ENCODE measurements at places on chromosomes 16 and 17. TPM values are rescaled to one million over a fixed set of nuclear protein-coding genes. Genes with fewer than 3 reads are reported as not detected.
A peak's percentile ranks its signal among the peaks of the same experiment; 100 is the strongest.

GRCh38 chr17:50027881-50028735, 27.8 kb upstream of the ITGA3 start:
- DNase-seq, result peak; percentile 30

DNA sequence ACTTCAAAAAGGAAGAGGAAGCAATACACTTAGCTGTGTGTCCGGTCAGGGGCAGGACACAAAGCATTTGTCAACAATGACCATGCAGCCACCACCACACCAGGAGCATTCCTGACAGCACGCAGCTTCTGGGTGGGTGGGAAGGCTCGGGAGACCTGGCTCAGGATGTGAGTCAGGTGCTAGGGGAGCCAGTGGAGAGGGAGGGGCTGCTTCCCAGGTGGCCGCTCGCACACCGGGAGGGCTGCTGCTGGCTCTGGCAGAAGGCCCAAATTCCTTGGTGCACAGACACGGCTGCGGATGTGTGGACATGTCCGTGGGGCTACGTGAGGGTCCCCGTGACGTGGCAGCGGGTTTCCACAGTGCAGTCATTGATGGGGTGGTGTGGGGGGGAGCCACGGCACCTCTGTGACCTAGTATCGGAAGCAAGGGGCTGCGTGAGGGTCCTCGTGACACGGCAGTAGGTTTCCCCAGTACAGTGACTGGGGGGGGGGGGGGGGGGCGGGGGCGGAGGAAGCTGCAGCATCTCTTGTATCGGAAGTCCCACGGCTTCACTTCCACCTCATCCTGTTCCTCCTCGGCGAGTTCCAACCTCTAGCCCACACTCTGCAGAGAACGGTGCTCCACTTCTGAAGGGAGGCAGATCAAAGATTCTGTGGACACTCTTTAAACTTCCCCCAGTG, 112.8 kb downstream of the ZNF778 start:
- DNase-seq, result no peak

GRCh38 chr16:87048730-87049115, 268.5 kb downstream of the C16orf95 start:
- no peak for DNase-seq

- DNase-seq, result no peak
Observed at GRCh38 chr17:1294157-1294717, 14.8 kb downstream of the TRARG1 start.

DNA sequence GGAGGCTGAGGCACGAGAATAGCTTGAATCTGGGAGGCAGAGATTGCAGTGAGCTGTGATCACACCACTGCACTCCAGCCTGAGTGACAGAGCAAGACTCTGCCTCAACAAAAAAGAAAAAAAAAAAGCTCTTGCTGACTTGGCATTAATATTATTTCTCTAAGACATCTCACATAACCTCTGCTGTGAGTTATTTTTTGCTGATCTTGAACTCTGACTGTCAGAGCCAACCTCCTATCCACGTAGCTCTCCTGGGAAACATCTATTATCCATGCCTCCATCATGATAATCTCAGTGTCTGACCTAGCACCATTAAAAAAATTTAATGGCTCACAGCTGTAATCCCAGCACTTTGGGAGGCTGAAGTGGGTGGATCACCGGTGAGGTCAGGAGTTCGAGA, 12.7 kb upstream of the ULK2 start:
- no peak for DNase-seq

GRCh38 chr17:16001226-16001897, 1.7 kb downstream of the TTC19 start:
- no peak for DNase-seq

DNA sequence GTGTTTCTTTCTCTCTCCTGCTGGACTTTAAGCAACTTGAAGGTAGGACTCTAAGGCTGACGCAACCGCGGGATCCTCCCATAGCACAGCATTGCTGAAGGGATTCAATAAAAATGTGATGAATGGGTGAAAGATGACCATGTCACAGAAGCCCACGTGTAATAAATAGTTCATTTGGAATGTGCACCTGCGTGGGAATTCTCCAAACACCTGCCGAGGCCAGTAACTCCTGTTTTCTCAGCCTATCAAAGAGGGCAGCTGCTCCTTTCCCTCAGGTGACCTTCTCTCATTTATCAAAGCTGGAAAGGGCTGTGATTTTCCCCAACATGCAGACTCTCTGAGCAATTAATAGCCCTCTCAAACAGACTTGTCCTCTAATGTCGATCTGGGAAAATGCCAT, 235.7 kb downstream of the STX8 start:
- DNase-seq, result no peak

GRCh38 chr17:17892731-17893130, 55.9 kb upstream of the SREBF1 start:
- DNase-seq, result no peak

GRCh38 chr16:56611281-56611833, 3.0 kb downstream of the MT2A start:
- DNase-seq, result no peak

DNA sequence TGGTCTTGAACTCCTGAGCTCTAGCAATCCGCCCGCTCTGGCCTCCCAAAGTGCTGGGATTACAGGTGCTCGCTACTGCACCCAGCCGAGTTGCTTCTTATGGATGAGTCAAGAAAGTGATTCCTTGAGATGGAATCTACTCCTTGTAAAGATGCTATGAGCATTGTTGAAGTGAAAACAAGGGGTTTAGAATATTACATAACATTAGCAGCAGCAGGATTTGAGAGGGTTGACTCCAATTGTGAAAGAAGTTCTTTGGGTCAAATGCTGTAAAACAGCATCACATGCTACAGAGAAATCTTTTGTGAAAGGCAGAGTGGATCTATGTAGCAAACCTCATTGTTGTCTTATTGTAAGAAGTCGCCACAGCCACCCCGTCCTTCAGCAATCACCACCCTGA, 72.7 kb downstream of the NT5M start:
- no peak for DNase-seq

GRCh38 chr17:6514371-6514770, 42.0 kb downstream of the PITPNM3 start:
- DNase-seq, result no peak

DNA sequence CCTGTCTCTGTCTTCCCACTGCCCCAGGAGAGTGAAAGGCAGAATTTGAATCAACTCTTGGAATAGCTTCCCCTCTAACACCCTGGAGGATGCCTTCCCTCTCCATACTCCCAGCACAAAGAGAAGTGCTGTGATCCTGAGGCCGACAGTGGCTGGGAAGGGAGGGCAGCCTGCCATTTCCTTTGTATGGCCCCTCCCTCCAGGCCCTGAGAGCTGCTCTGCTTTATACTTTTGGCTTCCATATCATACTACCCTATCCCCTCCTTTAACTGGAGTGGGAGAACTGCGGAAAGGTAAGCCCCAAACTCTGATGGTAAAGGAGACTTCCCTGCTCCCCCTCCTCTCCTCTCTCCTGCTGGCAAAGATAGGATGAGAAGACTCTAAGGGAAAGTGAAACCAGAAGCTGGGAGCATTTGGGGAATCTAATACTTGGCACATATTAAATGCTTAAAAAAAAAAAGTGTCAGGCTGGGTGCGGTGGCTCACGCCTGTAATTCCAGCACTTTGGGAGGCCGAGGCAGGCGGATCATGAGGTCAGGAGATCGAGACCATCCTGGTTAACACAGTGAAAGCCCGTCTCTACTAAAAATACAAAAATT, 4.1 kb upstream of the MED24 start:
- DNase-seq, result no peak

DNA sequence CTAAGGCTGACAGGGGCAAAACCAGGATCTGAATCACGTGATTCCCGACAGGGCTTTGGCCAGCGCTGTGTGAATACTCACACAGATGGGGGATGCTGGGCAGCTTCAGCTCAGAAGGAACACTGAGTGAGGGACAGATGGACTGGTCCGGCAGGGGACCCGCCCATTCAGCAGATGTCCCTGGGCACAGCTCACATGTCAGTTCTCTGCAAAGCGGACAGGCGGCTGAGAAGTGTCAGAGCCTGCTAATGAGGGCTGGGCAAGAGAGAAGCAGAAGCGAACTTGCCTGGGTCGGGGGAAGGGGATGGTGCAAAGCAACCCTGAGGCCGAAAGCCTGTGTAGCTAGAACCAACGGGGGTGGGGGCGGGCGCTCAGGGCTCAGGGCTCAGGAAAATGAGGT, 11.9 kb upstream of the GLIS2 start:
- DNase-seq, result no peak

DNA sequence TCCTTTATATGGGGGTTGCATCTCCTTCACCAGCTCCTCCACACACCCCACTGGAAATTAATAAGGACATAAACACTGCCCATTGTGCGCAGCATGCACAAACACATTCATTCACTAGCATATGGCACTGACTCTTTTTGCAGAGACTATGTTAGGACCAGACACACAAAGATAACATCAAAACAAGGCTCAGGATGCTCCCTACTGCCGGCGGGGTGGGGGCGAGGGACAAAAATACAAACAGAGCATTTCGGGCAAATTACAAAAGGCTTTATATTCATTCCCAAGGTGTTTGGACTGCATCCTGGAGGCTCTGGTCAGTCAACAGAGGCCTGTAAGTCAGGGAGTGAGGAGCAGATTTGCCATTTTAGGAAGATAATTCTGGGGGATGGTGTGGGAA, 299.7 kb downstream of the SLC39A11 start:
- no peak for DNase-seq

GRCh38 chr17:69906306-69906705, 168.7 kb upstream of the KCNJ16 start:
- DNase-seq, result no peak

GRCh38 chr17:70120425-70120824, 45.4 kb downstream of the KCNJ16 start:
- no peak for DNase-seq

- no peak for DNase-seq
Observed at GRCh38 chr17:29237476-29238132, 9.1 kb upstream of the CRYBA1 start.

The SYT17 gene
- 0.24 TPM for total RNA-seq

The RTN4RL1 gene
- 1.0 TPM for total RNA-seq

The KRT15 gene
- total RNA-seq, result not detected

The SMTNL2 gene
- not detected for total RNA-seq

The MAP3K3 gene
- total RNA-seq, result 25.9 TPM

The NKD1 gene
- total RNA-seq, result 0.57 TPM

All from A673 (cell line).